ENCODE measurements at places on chromosomes 7 and 10.

GRCh38 chr7:103065667-103066066 lies 8.9 kb downstream of the FBXL13 start:
- DNase-seq = peak; percentile 73

- no peak for DNase-seq
These were observed 121.4 kb downstream of the CDK14 start for GRCh38 chr7:90717296-90718060.

DNA sequence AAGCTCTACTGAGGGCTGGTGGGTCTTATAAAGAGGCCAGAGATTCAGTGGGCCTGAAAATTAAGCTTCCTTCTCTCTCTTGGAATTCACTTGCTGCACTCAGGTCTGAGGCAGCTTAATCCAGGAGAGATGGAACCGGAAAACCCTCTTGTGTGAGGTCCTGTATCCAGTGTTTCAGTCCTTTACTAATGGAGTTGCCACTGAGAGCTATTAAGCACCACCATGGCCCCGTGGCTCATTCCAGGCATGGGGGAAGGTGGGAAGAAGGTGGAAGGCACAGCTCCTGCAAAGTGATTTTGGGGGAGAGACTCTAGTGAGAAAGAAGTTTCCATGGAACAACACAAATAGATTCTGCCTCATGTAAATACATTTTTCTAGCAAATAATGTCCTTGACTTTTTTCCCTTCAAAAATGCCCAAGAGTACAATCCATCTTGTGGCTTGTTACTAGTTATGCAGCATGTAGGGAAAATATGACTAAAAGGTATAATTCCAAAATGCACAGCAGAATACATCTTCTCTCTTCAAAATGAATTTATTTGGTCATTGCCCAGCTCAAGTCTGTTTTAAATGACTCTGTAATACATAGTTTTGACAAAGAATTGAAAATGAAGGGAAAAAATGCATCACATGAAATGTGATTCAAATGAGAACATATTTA lies 46.7 kb upstream of the FOXI2 start:
- no peak for DNase-seq

DNA sequence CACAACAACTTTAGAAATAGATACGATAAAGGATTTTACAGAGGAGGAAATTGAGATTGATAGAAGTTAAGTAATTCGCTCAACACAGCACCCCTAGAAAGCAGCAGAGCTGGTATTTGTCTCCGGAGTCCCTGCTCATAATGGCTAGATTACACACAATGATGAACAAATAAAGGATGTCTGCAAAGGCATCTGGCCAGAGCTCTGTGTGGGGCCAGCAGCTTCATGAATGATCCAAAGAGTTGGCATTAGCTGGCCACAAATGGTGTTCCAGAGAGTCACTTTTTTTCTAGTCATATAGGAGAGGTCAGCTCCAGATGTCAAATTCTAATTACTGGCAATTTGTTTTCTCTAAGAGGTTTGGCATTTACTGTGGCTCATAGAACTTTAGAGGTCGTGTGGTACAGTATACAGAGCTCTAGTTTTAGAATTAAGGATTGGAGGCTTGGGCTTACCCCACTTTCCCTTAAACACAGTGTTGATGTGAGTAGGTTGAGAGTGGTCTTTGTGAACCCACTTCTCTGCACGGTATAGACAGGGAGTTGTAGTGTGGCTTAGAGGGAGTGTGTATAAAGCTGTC lies 186.2 kb downstream of the BICC1 start:
- no peak for DNase-seq

GRCh38 chr10:128062331-128062880 lies 63.8 kb downstream of the MKI67 start:
- DNase-seq = no peak

DNA sequence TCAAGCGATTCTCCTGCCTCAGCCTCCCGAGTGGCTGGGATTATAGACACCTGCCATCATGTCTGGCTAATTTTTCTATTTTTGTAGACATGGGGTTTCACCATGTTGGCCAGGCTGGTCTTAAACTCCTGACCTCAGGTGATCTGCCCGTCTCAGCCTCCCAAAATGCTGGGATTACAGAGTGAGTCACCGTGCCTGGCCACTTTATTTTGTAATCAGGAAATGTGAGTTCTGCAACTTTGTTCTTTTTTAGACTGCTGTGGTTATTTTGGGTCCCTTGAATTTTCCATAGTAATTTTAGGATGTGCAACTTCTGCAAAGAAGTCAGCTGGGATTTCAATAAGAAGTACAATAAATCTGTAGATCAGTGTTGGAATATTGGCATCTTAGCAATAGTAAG lies 96.8 kb downstream of the CYTH3 start:
- no peak for DNase-seq

GRCh38 chr7:6306471-6306870 lies 34.0 kb upstream of the CYTH3 start:
- peak; percentile 93 for DNase-seq

DNA sequence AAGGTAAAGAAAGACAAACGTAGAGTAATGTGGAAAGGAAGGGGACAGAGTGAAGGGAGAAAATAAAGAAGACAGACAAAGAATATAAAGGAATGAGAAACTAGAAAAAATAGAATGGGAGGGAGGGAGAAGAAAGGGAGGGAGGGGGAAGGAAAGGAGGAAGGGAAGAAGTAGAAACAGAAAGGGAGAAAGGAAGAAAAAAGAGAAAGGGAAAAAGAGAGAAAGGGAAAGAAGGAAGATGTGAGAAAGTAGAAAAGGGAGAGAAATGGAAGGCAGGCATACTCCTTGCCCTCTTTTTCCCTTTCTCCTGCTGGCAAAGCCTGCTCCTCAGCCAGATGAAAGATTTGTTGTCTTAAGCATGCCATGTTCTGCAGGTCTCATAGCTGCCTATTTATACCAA lies 1137.8 kb upstream of the C7orf33 start:
- no peak for DNase-seq

DNA sequence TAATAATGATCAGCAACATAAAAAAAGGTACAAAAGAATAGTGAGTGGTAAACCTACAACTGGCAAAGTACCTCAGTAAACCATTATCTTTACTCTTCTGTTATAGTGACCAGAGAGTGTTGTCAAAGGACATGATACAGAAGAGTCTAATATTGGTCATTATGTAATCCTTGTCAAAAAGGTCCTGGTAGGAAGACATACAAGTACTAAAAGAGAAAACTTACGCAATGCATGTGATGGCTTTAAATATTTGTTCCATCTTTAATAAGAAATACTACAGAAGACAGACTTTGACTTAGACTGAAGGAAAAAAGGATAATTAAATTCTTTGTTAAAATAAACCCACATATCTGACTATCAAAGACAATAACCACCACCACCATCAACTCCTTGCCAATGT lies 6.5 kb downstream of the DOCK4 start:
- no peak for DNase-seq

GRCh38 chr10:5566614-5567013 lies 41.9 kb downstream of the CALML3 start:
- no peak for DNase-seq

GRCh38 chr10:492836-493235 lies 196.6 kb downstream of the DIP2C start:
- DNase-seq = no peak

GRCh38 chr10:89283936-89284475 lies 17.8 kb upstream of the IFIT2 start:
- peak; percentile 92 for DNase-seq

DNA sequence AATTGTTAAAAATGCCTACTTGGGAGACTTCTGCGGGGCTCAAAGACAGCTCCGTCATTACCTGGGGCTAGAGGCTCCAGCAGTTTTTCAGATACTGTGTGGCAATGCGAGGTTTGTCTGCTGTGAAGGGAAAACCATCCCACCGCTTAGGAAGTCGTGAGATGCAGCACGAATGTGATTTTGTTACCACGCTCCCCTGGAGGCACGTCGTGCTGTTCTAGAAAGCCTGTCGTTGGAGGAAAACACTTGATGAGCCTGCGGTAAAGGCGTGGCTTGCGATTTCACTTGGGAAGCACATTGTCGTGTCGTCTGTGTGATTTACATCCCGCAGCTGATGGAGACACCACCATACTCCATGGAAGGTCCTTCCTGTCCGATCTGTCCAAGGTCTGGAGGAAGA lies 39.3 kb downstream of the CAMK1D start:
- no peak for DNase-seq

DNA sequence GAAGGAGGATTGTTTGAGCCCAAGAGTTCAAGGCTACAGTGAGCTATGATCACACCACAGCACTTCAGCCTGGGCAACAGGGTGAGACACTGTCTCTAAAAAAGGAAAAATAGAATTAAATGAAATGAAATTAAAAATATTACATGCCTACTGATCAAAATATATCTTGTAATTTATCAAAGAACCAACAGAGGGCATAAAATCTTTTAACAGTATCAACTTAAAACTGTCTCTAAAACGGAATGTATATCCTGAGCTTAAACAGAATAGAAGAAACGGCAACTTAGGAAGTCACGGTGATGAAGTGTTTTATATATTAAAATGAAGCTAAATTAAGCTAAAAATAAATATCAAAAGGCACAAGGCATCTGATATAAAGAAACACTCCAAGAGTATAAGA lies 78.8 kb downstream of the MTPAP start:
- DNase-seq = peak; percentile 19

DNA sequence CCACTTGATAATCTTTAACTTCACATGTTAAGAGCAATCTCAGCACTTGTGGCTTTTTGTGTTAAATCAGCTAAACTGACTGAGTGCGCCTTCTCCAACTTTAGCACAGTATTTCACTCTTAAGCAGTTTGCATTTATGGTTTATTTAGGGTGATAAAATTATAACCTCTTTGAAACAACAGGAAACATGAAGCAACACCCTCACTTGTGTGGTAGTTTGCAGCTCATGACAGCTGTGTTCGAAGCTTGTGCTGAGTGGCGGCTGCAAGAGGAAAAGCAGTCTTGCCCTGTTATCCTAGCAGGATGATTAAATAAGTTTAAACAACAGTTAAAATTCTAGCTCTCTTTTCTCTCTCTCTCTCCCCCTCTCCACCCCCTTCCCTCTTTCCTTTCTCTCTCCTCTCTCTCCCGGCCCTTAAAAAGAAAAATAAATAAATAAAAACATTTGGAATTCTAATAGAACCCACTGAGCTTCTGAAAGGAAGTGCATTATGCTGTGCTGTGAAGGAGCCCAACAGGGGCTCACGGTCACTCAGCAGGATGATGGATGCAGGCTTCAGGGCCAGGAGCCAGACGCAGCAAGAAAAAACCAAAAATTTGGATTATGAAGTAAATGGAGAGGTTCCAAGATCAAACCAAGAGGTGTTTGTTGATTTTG lies 25.2 kb downstream of the OGDH start:
- no peak for DNase-seq

- DNase-seq = peak; percentile 64
These were observed 55.5 kb upstream of the LHFPL3 start for GRCh38 chr7:104272767-104273384.

GRCh38 chr10:110241841-110242240 lies 34.4 kb downstream of the MXI1 start:
- DNase-seq = no peak

- DNase-seq = no peak
These were observed 6.1 kb upstream of the FGL2 start for GRCh38 chr7:77205706-77206105.

DNA sequence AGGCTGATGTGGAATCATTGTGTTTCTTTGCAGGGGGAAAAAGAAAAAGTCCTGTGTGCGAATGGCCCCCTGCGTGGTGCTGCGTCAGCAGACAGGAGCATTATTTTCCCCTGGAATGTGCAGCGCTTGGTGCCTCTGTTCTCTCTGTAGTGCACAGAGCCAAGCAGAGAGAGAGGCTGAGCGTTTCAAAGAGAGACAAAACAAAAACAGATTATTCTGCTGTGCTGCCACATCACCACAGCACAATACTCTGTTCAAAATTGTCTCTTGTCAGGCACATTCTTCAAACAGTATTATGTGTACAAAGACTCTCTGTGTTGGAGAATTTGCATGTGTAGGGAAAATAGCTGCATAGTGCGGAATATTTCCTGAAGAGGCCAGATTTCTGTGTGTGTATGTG lies 609.0 kb downstream of the SDK1 start:
- no peak for DNase-seq

GRCh38 chr10:88565072-88565471 lies 18.0 kb downstream of the RNLS start:
- DNase-seq = peak; percentile 58

- DNase-seq = no peak
These were observed 27.7 kb downstream of the SUGCT start for GRCh38 chr7:40162516-40162915.

DNA sequence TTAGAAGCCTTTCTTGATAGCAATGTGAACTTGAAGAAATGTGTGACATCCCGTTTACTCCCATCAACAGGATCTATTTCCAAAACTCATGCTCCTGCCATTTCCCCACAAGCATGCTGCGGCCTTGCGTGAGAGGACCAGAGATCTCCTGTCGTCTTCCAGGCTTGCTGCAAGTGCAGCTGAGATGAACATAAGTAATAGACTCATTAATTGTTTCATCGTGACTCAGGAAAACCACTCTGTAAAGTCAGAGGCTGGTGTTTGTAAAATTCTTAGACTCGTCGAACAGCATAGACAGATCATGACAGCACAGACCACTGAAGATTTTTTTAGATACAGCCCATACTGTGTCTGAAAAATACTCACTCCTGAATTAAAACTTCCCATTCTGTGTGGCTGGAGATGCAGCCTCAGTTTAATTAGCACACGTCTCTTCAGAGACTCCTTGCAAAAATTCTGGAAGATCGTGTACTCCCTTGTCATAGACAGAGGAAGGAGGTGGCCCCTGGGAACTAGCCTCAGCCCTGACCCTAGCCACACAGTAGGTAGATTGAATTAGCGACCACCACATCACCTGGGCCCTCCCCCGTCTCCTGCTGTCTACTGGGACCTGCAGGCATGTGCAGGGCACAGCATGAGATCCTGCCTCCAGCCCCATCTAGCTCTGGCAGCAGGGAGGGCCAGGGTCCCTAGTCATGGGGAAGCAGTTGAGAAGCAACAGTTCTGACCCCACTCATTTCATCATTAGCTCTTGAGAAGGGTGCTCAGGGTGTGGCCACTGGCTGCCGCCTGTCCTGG lies 226.0 kb downstream of the CELF2 start:
- no peak for DNase-seq

DNA sequence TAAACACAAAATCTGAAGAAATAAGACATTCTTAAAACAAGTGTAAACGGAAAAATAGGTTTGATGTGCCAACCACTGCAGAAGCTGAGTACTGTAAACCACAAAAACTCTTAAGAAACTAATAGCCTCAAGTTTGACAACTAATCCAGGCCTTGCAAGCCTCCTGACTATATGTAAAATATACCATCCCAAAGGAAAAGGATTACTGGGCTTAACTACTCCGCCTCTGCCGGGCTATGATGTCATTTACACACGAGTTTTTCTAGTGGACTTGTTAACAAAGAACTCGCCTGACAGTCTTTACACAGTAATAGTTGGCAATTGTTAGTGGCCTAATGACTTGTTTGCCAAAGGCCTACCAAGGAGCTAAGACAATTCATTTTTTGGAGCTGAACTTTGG lies 2.1 kb downstream of the KIF5B start:
- DNase-seq = peak; percentile 10

GRCh38 chr7:66216687-66217086 lies 11.6 kb downstream of the TPST1 start:
- no peak for DNase-seq

DNA sequence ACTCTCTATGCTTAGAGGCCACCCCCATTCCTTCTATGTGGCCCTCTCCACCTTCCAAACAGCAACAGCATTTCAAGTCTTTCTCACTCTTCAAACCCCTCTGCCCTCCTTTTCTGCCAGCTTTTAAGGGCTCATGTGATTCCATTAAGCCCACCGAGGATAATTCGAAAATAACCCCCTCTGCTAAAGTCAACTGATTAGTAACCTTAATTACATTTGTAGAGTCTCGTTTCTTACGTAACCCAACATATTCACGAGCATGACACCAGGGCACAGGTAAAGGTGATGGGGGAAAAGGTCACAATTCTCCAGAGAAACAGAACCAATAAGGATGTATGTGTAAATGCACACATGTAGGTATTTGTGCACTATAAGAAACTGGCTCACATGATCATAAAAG lies 6.7 kb upstream of the CHST15 start:
- DNase-seq = no peak
